AG09309 (cell line): ENCODE measurements at places on chromosomes 4 and X.

- DNase-seq = no peak
Observed at GRCh38 chrX:49225858-49226257, 7.3 kb downstream of the CACNA1F start.

DNA sequence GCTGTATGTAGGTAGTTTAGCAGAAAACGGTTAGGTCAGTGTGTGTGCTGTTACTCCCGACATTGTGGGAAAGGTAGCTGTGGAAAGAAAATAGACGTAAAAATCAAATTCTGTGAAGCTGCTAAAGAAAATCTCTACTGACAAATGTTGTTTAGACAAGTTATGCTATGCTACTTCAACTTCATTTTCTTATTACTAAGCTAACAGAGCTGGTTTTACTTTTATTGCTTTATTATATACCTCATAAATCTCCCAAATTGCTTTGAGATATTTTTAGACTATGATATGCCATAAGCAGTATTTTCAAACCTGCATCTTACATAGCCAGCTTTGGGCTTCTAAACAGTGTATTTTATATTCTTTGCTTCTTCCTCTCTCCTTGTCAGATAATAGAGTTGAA, 108.2 kb upstream of the PACRGL start:
- no peak for DNase-seq

DNA sequence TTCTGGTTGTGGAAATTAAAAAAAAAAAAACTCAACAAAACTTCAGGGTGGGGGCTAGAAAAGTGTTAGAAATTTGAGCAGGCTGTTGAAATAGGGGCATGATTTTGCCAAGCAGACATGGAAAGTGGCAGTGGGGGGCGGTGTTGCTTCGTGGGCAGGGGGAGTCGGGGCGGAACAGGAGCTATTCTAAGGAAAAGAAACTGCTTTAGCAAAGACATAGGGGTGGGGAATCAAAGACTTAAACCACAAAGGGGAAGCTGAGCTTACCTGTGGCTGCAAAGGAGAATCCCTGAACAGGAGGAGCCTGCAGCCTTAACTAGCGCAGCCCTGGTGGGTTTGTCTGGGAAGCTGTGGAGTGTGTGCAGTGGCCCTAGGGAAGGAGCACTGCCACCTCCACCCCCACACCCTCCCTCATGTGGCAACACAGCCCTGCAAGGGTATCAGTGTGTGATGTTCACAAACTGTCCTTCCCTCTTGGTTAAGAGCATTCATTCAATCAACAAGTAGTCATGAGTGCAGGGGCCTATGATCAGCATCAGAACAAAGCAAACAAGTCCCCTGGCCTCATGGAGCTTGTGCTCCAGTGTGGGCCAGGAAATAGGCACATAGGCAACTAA, 20.5 kb downstream of the SEL1L3 start:
- no peak for DNase-seq

- no peak for DNase-seq
Observed at GRCh38 chrX:139018436-139018835, 306.9 kb upstream of the FGF13 start.

DNA sequence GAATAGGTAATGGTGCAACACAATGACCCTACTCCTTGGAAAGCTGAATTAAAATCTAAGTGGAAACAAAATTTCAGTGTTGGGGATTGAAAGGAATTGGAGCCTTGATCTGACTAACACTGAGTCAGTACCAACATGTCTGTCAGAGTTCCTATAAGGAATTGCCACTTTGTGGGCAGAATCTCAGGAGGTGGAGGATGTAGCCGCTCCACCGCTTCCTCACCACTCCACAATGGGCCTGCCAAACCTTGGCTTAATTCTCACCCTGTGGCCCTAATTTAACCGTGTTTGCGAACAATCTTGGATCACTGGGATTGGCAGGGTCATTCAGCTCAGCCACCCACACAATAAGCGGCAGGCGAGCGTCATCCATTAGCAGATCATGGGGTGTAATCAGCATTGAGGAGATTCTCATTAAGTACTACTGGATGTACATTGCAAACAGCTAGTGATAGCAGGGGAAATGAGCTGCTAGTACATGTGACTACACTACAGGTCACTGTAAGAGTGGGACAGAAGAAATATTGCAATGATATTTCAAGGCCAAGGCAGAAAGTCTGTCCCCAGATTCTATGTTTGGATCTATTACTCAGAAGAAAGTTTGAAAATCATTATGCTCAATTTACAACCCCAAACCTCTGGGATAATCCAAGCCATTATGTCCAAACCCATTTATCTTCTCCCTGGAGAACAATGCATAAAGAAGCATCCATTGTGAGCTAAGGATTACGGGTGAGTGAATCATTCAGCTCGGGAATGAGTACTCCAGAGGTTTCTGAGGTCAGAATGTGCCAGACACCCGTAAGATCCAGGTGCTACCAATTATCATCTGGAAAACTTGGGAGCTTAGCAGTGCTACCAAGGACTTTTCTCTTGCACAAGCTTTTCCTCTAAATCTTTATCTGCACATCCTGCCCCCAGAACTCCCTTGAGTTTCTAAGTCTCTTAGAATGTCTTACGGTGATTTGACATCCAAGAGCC, 5.8 kb downstream of the SRPX start:
- DNase-seq = peak; percentile 78

- DNase-seq = no peak
Observed at GRCh38 chr4:169971456-169972015, 54.7 kb downstream of the MFAP3L start.

- DNase-seq = no peak
Observed at GRCh38 chr4:93327346-93327745, 501.2 kb upstream of the ATOH1 start.

DNA sequence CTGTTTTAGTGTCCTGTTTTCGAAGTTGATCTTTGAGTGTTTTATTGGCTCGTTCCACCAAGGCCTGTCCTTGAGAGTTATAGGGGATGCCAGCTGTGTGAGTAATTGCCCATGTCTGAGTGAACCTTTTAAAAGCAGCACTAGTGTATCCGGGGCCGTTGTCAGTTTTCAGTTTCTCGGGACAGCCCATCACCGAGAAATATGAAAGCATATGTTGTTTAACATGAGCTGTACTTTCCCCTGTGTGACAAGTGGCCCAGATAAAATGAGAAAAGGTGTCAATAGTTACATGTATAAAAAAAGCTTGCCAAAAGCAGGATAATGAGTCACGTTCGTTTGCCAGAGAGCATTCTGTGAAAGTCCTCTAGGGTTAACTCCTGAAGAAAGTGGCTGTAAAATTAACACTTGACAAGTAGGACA, 48.6 kb upstream of the RASSF6 start:
- no peak for DNase-seq

DNA sequence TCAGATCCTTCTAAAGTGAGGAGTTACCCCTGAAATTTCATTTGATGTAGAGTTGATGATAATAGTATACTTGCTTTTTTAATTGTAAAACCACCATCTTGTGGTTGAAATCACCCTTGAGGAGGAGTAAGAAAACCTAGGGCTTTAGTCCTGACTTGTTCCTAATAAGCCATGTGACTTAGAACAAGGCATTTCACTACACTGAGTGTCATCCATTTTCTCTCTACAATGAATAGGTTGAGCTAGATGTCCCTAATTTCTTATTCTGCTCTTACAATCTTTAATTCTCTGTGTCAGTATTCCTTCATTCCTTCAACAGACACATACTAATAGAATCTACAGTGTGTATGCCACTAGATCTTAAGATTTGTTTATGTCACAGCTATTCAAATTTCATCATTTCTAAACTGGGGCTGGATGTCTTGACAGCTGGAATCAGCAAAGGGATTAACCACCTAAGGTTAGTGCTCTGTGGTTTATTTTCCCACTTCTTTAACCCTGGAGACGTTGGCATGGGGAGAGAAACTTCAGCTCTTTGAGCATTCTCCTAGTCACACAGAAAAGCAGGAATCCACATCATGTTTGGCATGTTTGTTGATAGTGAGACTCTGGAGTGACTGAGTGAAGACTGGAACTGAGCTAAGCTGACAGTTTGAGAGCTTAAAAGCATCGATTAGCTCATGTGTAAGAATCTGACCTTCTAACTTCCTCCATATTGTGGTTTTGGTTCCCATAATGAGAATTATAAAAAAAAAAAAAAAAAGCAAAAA, 246.3 kb downstream of the NDST4 start:
- DNase-seq = no peak

DNA sequence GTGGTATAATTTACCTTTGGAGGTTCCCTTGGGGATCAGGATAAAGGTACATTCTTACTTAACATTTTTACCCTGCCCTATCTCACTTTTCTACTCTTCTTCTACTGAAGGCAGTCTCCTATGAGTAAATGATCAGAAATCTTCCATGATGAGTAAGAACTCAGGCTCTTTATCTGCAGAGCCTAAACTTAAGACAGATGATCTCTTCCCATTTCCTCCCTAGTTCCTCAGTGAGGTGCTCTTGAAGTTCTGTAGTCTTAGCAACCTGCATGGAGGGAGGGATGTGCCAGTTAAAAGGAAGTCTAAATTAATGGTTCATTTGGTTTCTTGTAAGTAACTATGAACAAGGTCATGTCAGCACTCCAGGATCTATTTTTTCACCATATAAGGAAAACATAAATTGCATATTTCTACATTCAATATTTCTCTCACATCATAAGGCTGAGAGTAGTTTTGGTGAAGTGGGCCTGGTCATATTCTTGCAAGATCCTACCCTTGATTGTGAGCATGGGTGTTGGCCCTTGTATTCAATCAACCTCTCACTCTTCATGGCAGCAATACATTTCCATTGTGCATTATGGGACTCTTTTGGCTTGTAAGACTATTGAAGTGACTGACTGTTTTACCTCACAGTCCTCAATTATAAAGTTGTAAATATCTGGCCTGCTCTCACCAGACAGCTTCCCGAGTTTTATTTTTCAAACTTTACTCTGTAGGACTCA, 295.5 kb downstream of the SLC7A11 start:
- DNase-seq = no peak

DNA sequence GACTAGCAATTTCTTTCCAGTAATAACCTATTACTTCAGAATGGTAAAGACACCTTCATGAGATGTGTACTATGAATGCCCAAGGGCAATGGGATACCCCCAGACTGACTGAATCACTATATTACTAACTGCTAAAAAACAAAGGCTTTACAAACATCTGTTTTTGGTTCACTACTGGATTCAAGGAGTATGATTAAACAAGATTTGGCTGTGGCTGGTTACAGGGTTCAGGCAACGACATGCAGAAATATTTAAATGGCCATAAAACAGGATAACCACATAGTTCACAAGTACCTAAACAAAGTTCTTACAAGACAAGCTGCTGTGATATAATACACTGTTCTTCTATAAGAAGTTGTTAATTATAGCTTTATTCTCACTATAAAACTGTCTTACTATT, 128.2 kb downstream of the FRYL start:
- peak; percentile 48 for DNase-seq

- DNase-seq = no peak
Observed at GRCh38 chrX:46254641-46255040, 290.6 kb downstream of the ZNF674 start.

GRCh38 chrX:78708262-78708661, 39.3 kb upstream of the LPAR4 start:
- DNase-seq = peak; percentile 10

GRCh38 chrX:112313201-112313600, 230.6 kb upstream of the TRPC5 start:
- DNase-seq = no peak

DNA sequence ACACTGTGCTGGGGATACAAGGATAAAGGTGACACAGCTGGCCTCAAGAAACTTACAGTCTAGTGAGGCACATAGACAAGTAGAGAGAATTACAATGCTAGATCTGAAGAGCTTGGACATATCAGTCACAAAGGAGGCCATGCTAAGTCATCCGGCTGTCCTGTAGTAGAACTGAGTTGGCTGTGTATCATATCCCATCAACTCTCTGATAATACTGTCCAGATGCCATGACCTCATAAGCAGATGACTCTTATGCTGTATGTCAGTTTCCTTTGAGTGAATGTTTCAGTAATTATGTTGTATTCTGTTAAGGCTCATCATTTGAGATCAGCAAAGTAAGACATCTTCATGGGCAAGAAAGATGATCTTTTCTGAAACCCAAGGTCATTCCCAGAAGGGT, 442.9 kb downstream of the MID1IP1 start:
- DNase-seq = no peak

GRCh38 chr4:38764277-38764676, 18.5 kb downstream of the TLR10 start:
- no peak for DNase-seq

DNA sequence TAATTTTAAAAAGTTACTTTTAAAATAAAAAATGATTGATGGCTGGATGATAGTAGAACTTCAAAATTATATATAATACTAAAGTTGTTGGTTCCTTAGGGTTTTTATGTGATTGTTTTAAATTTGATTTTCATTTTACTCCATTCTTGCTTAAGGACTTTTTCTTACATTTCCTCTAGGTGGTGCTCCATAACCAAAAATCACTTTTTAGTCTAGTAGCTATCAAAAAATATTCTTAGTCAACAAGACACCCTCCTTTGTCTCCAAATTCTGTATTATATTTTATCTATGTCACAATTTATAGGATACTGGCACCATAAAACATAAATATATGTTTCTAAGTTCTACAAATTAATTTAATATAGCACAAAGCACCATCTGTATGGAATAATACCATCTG, 67.2 kb upstream of the BRWD3 start:
- peak; percentile 16 for DNase-seq

GRCh38 chrX:9341291-9342201, 123.3 kb upstream of the TBL1X start:
- no peak for DNase-seq

GRCh38 chr4:99960648-99961047, 10.6 kb upstream of the H2AZ1 start:
- DNase-seq = no peak

DNA sequence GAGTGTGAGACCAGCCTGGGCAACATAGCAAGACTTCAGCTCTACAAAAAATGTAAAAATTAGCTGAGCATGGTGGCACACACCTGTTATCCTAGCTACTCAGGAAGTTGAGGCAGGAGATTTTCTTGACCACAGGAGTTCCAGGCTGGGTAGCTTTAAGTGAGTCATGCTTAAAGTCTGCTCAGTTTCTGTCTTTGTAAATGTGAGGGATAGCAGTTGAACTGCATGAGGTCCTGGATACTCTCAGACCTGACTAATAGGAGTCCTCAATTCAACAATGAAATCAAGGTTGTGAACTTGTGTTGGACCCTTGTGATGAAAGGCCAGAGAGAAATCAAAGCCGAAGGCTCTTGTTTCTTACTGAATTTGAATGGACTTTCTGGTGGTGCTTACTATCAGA, 45.2 kb downstream of the STARD8 start:
- no peak for DNase-seq
